ENCODE measurements at places on chromosomes 16 and 17.

- no peak for DNase-seq
These were observed 42.9 kb downstream of the CPD start for GRCh38 chr17:30421592-30421991.

- no peak for DNase-seq
These were observed 8.6 kb upstream of the NACA2 start for GRCh38 chr17:61599608-61600007.

DNA sequence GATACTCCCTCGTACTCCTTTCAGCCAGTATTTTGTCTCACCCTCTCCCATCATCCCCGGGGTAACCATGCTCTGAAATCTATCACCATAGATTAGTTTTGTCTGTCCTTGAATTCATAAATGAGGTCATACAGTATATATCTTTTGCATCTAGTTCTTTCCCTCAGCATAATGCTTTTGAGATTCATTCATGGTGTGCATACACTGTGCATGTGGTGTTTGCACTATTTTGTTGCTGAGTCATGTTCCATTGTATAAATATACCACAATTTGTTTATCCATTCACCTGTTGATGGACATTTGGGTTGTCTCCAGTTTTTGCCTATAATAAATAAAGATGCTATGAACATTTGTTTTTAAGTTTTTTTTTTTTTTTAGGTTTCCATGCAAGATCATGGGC lies 34.2 kb upstream of the NLRP1 start:
- no peak for DNase-seq

DNA sequence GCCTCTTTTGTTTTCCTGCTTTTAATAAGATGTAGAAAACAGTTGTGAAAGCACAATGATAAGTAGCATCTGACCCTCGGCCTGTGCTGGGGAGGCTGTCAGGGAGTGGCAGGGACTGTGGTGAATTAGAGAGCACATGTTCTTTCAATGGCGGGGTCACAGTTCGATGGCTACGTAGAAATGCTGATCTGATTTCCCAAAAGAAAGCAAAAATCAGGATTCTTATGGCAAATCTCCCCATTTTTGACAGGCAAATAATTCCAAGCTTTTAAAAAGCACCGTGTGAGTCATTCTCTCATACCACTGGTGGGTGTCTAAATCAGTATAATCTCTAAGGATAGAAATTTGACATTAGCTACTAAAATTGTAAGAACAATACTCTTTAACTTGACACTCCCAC lies 4.2 kb upstream of the MAPK7 start:
- no peak for DNase-seq

DNA sequence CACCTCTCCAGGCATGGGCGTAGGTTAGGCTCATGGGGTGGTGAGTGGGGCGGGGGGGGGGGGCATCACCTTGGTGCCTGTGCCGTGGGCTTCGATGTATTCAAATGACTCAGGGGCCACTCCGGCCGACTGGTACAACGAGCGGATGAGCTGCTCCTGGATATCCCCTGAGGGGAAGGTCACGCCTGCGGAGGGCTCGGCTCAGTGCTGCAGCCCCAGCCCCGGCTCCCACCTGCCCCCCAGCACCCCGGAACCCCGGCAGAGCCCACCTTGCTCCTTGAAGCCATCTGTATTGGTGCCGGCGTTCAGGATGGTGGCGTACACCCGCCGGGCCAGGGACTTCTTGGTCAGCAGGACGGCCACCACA lies 5.4 kb downstream of the FASN start:
- DNase-seq: no peak

DNA sequence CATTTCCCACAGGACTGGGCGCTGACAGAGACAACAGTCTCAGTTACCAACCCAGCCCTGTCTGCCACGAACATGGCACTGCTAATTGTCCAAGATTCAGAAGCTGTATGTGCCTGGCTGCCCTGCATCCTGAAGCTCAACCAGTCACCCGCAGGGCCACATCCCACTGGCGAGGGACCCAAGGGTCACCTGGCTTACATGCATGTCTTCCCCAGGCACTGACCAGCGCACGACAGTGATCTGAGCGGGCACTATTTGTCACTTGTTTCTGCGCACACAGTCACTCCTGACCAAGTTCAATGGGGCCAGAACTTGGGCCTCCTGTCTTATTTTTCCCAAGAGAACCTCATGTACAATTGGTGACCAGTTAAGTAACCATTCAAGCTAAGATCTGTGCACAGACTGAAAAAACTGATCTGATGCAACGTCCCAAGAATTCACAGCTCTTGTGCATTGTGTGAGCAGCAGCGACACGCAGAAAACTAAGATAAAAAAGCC lies 13.1 kb downstream of the USP7 start:
- DNase-seq: no peak

DNA sequence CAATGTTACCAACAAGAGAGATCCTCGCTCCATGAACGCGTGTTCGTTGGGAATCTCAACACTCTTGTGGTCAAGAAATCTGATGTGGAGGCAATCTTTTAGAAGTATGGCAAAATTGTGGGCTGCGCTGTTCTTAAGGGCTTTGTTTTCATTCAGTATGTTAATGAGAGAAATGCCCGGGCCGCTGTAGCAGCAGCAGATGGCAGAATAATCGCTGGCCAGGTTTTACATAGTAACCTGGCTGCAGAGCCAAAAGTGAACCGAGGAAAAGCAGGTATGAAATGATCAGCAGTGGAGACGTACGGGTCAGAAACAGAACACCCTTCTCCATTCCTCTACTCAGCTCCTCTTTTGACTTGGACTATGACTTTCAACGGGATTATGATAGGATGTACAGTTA lies 13.3 kb downstream of the SOCS1 start:
- DNase-seq: no peak

GRCh38 chr17:83018658-83019193 lies 60.7 kb upstream of the METRNL start:
- no peak for DNase-seq

- DNase-seq: no peak
These were observed 22.5 kb upstream of the ENGASE start for GRCh38 chr17:79052131-79052530.

DNA sequence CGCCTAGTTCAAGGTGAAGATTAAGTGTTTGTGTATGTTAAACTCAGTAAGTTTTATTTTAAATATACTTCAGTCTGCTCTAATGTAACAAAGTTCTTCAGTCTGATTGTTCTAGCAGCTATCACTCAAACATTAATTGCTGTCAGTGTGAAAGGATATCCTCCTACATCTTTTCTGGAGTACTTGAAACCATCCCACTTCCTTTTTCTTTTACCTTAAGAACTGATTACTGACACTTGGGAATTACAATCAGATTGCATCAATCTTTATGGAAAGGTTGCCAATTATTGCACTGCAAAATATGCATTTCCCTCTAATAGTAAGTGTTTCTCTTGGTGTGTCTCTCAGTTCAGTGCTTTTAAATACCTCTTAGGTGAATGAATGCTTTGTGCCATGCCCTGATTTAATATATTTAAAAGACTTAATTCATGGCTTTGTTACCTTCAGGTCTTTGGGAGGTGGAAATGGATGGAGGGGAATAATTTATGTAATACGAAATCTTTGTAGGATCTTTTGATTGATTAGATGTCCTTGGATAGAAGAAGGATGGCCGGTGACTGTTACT lies 16.6 kb downstream of the MRTFB start:
- no peak for DNase-seq

DNA sequence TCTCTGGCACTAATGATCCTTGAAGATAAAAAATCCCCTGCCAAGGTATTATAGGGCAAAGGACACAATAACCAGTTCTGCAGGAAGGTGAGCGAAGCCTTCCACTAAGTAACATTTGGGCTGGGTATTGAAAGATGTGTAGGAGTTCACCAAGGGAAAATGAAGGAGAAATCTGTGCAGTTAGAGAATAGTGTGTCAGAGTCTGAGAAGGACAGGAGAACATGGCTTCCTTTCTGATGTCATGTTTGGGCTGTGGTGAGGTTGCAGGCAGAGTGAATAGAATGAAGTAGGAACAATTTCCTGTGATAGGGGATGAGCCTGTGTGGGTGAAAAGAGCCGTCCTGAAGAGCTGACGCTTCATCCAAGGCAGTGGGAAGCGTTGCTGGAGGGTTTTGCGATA lies 24.1 kb upstream of the CIITA start:
- DNase-seq: no peak

DNA sequence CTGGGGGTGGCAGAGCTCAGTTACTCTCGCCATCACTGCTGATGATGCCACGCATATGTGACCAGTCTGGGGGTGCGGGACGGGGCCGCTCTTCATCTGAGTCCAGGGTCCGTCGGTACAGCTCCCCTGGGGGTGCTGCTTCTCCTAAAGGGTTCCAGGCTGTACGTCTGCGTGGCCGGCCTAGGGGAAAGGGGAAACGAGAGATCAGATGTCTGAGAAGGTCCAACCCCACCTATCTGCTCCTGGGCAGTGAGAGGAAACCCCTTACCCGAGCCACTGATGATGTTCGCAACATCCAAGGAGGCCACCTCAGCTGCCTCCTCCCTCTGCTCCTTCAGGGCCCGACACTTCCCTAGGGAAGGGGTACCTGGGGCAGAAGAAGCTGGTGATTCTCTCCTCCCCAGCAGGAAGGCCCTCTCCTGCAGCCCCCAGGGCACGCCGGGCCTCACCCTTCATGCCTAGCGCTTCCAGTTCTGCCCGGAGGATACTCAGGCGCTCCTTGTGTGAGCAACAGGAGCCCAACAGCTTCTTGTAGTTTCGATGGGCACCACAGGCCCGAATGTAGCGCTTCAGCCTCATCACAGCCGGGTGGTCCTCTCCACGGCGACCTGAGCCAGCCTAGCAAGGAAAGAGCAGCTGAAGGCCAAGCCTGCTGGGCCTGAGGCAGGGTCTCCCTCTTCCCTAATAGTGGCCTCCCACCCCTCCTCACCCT lies 2.1 kb downstream of the HIRIP3 start:
- DNase-seq: no peak
